ENCODE measurements at places on chromosomes 3 and 15.

GRCh38 chr3:10198761-10199649, 34.3 kb downstream of the IRAK2 start:
- peak; percentile 44 for DNase-seq

- no peak for DNase-seq
Observed at GRCh38 chr3:72957297-72957696, 39.3 kb upstream of the PPP4R2 start.

DNA sequence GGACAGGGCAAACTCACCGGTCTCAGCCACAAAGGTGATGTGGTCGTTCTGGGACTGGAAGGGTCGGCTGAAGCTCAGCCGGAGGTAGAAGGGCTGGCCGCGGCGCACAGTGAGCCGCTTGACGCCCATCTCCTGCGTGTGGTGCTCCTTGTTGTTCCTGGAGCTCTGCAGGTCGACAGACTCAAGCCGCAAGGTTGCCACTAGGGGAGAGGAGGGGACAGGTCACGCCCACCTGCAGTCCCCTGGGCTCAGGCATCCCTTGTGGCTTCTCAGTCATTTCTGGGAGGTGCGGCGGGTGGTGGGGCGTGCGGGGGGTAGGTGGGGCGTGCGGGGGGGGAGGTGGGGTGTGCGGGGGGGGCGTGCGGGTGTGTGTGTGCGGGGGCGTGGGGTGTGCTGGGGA, 26.7 kb upstream of the TGM5 start:
- no peak for DNase-seq

- peak; percentile 68 for DNase-seq
Observed at GRCh38 chr3:12349895-12350811, 61.3 kb downstream of the PPARG start.

DNA sequence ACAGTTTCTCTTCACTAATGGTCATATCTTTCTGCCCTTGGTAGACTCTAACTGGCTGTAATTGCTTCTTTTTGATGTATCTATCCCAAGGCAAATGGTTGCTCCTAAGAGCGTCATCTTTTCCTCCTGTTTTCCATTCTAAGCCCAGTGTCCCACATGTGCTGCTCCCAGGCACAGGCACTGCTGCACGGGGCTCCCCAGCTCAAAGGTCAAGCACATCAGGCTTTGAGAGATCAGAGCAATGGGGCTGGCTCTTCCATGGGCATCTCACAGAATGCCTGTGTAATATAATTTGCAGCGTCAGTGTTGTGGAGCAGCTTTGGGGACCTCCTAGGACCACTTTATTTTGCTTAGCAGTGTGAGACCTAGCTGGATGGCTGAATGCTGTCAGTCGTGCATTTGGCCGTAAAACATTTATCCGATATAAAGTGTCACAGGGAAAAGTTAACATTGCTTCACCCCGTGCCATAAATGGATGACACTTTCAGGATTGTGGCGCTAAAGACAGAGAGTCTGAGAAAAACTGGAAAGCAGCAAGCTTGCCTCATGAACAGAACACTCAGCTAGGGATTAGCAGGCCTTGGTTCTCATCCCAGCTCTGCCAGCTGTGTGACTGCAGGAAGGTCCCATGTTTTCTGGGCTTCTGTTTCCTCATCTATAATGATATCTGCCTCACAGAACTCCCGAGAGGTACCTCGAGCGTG, 277.5 kb upstream of the TBL1XR1 start:
- DNase-seq, result no peak

- DNase-seq, result peak; percentile 96
Observed at GRCh38 chr3:127734754-127735473, 62.2 kb downstream of the ABTB1 start.

GRCh38 chr3:32334675-32335074, 57.0 kb upstream of the CMTM7 start:
- DNase-seq, result no peak

- no peak for DNase-seq
Observed at GRCh38 chr3:39192490-39193092, at the start of gene XIRP1. XIRP1 (minus strand) TSS chr3:39192595; CDS start chr3:39189445, 3,150 bp downstream.

DNA sequence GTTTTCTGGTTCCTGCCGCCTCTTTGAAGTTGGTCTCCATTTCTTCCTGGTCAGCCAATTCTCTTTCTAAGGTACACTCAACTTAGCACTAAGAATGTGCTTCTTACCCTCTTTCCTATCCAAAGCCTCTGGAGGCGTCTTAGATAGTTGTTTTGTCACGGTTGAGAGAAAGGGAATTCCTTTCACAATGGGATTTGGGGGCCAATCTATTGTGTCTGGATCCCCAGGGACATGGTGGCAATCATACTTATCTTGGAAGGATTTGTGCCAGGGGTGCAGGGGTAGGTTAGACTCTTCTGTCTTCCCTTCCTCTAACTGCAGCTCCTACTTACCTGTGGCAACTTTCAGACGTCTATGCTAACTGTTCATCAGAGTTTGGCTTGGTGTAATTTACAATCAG, 287.1 kb downstream of the SOX2 start:
- no peak for DNase-seq

DNA sequence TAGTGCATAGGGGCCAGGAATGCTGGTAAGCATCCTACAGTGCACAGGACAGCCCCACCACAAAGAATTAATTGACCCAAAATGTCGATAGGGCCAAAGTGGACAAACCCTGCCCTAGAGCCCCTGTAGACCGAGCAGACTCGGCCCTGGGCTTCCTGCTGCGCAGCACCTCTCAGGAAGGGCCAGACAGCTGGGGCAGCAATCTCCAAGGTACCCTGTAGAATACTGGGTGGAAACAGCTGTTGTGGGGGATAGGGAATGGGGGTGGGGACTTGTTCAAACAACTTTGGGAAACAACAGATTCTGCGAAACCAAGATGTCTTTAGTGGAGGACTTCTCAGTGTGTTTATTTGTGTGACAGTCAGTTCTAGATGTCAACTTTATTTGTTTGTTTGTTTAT, 67.1 kb downstream of the MRPL46 start:
- DNase-seq, result no peak

- DNase-seq, result peak; percentile 80
Observed at GRCh38 chr3:152047465-152047864, 174.0 kb downstream of the SUCNR1 start.

DNA sequence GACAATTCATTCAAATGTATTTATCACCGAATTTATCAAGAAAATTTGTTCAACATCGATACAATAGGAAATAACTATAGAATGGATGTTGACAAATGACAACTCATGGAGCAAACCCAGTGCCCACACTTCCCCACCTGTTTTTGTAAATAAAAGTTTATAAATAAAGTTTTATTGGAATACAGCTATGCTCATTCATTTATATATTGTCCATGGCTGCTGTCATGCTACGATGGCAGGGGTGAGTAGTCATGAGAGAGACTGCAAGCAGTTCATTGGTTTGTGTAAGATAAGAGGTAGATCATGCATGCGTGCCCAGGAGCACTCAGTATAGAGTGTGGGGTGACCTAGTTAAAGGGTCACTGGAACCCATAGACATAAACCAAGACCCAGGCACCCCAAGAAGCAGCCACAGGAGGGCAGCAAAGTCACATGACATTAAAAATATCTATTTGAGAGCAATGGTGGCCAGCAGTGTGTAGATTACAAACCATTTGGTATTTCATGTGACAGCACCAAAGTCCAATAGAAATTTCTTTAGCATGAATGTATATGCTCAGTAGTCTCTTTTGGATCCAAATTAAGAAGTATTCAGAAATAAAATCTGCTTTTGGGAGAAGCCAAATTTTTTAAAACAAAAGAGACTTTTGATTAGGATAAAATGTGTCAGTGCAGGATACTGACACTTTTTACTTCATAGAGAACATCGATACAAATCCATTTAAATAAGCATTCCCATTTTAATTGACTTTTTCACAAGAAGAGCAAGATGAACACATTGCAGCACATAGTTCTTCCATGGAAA, 794.8 kb downstream of the MCTP2 start:
- no peak for DNase-seq

DNA sequence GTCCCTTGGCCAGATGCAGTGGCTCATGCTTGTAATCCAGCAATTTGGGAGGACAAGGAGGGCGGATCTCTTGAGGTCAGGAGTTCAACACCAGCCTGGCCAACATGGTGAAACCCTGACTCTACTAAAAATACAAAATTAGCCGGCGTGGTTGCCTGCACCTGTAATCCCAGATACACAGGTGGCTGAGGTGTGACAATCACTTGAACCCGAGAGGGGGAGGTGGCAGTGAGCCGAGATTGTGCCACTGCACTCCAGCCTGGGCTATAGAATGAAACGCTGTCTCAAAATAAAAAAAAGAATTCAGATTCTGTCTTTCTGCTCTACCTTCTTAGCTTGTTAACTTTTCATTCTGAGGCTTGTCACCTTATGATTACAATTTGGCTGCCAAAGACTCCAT, 22.1 kb downstream of the MYO5A start:
- no peak for DNase-seq

DNA sequence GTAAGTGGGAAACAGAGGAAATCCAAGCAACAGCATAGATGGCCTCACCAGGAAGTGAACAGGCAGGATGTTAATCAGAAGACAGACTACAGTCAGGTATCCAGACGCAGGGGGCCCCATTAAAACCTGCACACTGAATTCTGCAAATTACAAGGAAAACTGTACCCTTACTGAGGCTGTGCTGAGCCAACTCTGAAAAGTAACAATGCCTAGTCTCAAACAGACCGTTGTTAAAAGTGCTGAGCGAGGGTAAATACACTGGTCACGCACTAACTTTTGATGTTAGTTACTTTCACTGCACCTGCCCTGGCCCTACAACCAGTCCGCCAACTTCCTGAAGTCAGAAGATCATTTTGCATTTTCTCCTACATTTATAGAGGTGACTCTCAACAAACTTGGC, 1.0 kb downstream of the TAMM41 start:
- no peak for DNase-seq

DNA sequence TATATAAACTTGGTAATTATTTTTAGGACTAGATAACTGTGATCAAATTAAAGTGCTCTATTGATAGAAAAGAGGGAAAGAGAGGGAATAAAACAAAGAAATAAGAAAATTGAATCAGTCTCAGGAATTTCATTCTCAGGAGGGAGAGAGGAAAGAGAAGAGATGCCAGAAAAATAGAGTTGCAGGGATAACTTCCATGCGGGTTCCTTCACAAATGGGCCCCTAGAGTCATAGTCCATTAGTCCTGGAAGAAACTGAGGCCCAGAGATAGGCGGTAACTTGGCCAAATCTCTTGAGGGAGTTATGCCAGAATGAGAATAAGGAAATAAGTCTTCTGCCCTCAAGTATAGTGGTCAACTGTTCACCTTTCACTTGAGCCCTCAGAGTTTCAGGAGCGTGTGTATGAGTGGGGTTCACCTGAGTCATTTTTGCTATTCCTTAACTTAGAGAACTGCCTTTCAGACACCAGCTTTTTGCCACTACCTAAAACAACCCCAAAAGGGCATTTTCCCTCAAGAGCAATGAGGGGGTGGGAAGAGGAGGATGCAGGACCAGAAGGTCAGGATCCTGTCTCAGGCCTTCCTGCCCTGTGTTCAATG, 192.6 kb downstream of the MEX3B start:
- no peak for DNase-seq

DNA sequence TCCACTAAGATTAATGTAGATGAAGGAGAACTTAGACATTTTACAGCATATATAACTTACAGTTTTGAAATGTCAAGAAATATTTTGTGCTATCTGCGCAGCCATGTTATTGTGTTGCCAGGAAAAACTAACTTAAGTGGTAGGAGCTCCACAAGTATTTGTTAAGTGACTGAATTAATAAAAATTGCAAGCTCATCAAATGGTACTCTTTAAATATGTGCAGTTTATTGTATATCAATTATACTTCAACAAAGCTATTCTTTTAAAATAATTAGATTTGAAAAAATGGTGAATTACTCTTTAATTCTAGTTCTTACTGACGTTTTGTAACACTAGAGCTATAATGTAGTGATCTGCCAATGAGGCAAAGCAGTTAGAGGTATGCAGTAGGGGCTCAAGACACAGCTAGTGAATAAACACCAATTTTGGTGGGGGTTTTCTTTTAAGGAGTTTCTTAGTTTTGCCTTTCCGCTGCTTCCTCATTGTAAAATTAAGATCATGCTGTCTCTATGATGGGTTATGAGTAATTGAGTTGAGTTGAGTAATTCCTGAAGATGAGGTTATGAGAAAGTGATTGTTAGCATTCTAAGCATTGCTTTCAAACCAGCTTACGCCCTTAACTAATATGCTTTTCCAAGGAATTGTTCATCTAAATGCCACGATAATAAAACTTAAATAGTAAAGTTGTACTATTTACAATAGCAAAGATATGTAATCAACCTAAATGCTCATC, 10.9 kb upstream of the LXN start:
- peak; percentile 43 for DNase-seq

- DNase-seq, result peak; percentile 86
Observed at GRCh38 chr3:99929745-99930139, 112.1 kb downstream of the CMSS1 start.

- no peak for DNase-seq
Observed at GRCh38 chr3:64218746-64219145, 6.5 kb downstream of the PRICKLE2 start.

- no peak for DNase-seq
Observed at GRCh38 chr15:96311256-96311955, 19.1 kb upstream of the NR2F2 start.

DNA sequence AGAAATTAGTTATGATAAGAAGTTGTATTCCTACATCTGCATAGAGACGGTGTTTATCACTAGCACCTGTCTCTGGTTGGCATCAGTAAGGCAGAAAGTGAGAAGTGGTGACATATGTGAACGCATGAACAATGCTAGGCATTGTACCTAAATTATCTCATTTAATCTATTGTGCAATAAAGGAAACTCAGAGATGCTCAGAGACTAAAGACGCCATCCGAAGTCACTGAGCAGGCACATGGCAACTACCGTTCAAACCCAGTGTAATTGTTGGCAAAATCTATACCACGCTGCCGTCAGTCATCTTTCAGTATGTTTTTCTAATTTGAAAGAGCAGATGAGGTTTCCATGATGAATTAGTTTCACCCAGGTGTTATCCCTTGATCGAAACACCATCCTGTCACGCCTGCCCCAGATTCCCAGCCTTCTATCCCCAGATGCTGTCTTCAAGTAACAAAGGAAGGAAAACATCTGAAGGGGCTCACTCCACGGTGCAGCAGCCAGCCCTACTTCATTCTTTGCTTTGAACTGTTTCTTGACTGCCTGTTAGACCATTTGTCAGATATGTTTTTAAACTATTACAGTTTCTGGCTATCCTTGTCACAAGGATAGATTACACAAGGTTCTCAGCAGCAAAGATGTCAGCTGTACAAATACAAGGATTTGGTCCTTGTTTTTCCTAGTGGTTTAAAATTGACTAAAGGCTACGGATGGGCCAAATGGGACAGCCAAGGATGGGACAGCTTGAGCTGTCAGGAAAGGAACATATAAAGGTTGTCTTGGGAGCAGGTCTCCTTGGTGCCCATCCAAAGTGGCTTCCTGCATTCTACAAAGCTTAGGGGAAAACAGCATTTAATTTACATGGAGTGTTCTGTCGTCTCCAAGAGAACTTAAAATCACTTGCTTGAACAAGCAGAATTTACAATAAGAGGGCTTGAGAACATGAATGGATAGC, 99.1 kb downstream of the TMEM108 start:
- no peak for DNase-seq

- DNase-seq, result no peak
Observed at GRCh38 chr3:49658711-49659110, 15.4 kb upstream of the APEH start.

DNA sequence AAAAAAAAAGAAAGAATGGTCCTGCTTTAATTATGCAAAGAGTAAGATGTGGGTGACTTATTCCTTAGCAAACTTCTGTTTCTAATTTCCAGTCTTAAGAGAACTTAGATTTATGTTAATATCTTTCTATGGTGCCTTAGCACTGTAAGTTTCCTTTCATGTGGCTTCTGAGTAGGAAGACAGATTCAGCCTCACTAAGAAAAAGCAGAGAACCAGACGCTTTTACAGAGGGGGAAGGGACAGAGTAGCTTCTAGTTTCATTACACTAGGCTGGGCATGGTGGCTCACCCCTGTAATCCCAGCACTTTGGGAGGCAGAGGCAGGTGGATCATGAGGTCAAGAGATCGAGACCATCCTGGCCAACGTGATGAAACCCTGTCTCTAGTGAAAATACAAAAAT, 95.0 kb downstream of the DHX30 start:
- DNase-seq, result no peak
